DMS79 (cell line): ENCODE measurements at places on chromosomes 6 and 20.

DNA sequence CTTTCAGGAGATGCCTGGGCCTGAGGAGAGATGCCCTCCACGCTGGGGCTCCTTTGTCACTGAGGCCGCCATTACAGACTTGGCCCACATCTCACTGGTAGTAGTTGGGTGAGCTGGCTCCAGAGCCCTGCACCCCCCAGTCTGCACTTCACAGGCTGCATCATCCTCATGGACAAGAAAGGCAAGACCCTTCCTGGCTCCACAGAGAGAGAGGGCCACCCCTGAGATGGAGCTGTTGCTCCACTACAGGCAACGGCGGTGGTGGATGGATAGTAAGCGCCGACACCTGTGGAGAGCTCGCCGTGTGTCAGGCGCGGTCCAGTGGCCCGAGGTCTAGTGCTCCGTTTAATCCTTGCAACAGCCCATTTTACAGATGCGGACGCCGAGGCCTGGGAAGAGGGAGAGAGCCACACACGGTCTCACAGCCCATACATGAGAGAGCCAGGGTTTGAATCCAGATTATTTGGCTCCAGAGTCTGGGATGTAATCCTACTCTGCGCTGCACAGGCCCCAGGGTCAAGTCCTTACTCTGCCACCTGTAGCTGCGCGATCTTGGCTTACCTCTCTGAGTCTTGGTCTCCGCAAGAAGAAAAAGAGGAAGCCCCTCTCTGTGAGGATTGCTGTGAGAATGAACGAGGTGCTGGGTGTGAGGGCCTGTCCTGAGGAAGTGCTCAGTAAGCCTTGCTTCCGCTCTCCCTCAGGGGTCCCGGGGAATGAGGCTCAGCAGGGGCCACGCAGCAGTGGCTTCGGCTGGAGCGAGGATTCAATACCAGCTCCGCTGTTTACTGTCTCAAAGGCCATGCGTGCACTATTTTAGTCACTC, 34.5 kb downstream of the SPDEF start:
- no peak for DNase-seq

DNA sequence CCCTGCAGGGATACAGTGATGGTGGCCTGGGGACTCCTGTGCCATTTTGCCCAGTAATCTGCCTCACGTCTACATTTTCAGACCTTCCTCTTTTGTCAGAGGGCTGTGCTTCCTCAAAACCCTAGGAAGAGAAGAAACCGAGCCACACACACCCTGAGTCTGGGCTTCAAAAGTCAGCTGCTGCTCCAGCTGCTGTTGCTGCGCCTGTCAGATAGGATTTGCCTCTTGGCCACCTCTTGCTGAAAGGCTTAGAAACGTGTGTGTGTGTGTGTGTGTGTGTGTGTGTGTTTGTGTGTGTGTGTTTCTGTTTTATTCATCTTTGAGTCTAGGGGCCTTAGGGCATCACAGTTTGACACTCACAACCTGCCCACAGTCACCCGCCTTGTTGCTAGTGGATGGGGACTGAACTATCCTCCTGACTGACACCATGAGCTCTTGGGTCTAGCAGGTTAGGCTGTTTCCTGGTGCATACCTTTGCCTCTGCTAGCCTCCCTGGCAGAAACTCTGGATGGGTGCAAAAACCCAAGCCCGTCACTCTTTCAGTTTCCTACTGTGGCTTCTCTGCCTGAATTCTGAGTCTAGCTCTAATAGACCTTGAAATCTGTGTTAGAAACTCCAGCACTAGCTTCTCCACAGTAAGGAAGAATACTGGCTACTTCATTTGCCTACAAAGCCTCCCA, 94.9 kb upstream of the CEP85L start:
- DNase-seq, result no peak

DNA sequence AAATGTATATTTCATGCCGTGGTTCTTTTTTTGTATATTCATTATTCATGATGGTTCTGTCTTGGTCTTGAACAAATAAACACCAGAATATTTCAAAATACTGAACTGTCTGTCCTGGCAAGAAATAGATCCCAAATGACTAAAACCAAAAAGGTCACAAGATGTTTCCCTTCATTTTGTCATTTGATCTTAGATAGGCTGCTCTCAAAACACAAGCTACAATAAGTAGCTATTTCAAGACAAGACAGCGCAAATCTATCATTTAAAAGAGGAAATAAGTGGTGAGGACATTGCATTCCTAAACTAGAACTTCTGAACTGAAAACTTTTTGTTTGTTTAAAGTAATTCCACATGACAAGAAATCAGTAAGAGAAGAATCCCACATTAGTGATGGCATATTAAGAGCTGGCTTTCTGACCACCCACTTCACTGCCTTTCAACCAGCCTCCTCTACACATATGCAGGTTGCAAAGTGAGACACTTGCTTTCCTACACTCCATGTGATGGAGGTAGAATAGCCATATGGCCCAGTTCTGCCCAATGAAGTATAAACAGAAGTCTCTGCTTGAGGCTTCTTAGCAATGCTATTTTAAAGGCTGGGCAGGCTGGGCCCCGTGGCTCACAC, 54.4 kb upstream of the CCDC28A start:
- no peak for DNase-seq

GRCh38 chr20:4681991-4682401, 39.7 kb upstream of the PRND start:
- DNase-seq, result no peak

DNA sequence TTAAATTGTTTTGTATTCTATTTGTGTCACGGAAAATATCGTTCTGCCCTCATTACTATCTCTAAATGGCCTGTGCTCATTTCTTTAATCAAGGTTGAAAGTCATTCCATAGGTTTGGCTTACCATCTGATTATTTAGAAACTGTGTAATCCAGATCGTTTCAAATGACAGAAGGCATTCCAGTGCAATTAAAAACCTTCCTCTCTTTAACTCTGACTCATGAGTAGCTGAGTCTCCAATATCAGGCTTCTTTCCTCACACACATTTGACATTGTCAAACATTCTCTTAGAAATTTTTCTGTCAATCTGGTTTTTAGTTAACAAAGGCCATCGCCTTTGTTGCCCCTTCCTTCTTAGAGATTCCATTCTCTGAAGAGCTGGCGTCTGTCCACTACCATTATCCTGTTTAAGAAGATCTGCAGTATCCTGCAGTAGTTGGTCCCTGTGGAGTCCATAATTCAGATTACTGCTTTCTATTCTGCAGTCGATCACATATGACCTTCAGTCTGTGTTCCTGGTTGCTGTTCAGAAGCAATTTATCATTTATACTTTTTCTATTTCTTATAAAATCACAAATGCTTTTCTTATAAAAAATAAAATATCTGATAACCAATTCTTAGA, 3.9 kb upstream of the TRDN start:
- no peak for DNase-seq
